ENCODE measurements at places on chromosomes 4 and X.

DNA sequence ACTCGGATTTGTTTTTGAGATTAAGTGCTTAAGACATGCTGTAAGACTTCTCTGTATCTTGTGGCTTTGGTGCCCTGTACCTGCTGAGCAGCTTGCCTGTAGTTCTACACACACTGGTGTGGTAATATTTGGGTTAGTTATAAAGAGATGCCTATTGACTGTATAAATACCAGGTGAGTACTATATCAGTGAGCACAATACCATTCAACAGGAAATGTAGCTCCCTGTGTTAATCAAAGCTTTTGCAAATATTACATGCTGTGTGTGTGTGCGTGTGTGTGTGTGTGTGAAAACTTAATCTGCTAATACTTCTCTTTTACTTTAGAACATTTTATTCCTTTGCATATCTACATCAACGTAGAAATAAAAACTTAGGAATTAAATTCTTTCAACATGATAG lies 30.1 kb downstream of the MYOZ2 start:
- no peak overlapping the region for H3K27ac ChIP-seq
- no peaks in the 10 kb centered on the region for H3K4me1 ChIP-seq
- DNase-seq, result no peak
- H3K36me3 ChIP-seq, result no peaks in the 10 kb centered on the region
- no peak overlapping the region for H3K4me3 ChIP-seq

- H3K36me3 ChIP-seq, result no peaks in the 10 kb centered on the region
- H3K27ac ChIP-seq, result no peak overlapping the region
- H3K4me1 ChIP-seq, result no peaks in the 10 kb centered on the region
- no peaks in the 10 kb centered on the region for H3K27me3 ChIP-seq
- DNase-seq, result no peak
Observed at GRCh38 chr4:152294331-152294730, 241.6 kb downstream of the FBXW7 start.

- DNase-seq, result no peak
- H3K27me3 ChIP-seq, result no peaks in the 10 kb centered on the region
- H3K36me3 ChIP-seq, result no peaks in the 10 kb centered on the region
- no peak overlapping the region for H3K27ac ChIP-seq
Observed at GRCh38 chr4:61298178-61298740, 98.1 kb downstream of the ADGRL3 start.

DNA sequence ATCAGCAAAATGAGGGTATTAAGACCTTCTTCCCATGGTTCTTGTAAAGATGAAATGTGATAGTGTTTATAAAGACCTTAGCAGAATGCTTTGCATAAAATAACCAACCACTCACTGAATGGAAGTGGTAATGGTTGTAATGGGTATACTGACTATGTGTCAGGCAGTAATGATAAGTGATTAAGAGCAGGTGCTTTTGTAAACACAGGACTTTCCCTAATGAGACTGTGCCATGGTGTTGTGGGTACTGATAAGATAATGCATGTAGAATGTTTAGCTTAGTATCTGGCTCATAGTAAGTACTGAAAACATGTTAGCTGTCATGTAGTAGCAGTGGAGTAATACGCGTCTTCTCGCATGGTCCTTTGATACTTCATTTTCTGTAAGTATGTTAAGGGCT lies 6.9 kb downstream of the LSM6 start:
- no peaks in the 10 kb centered on the region for H3K27me3 ChIP-seq
- no peak overlapping the region for H3K4me3 ChIP-seq
- no peaks in the 10 kb centered on the region for H3K4me1 ChIP-seq
- no peak overlapping the region for H3K27ac ChIP-seq
